ENCODE measurements at places on chromosomes 12 and 14.
A peak's percentile ranks its signal among the peaks of the same experiment; 100 is the strongest.

GRCh38 chr14:71011479-71011878 lies 104.2 kb downstream of the PCNX1 start:
- DNase-seq = no peak

DNA sequence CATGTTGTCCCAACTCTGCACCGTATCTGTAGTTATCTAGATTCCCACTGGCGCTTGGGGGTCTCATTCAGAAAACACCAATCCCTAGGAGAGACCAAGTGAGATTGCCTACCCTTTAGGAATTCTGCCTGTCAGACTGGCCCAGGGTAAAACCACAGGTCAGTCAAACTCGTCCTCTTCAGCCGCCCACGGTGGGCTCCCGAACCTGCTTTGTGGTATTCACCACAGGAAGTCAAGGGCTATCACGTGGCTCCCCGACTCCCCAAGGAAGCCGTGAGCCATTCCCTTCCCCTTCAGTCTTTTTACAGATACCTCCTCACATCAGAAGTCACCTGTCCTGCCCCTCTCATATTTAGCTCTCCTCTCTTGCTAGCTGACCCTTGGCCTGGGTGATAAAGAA lies 159.9 kb downstream of the EGLN3 start:
- DNase-seq = no peak

GRCh38 chr12:77116277-77116676 lies 50.9 kb upstream of the E2F7 start:
- no peak for DNase-seq

DNA sequence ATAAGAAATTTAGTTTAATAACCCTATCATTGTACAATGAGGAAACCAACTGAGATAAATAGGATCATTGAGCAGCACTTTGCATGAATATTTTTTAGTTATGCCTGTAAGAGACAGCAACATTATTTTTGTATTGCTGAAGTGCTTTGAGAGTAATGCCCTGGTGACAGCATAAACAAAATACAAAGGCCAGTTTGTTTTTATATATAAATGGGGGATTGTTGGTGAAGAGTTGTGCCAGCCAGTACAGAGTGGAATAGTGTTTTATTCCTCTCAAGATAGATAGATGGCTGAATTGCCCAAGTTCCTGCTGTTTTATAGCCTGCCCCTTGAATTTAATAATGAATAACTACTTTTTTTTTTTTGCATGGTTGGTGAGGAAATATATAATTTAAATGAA lies 101.8 kb downstream of the CNTN1 start:
- no peak for DNase-seq

GRCh38 chr12:25767606-25768005 lies 190.9 kb upstream of the RASSF8 start:
- no peak for DNase-seq

- peak; percentile 16 for DNase-seq
Measured at GRCh38 chr14:24692382-24693352, 58.7 kb upstream of the GZMB start.

DNA sequence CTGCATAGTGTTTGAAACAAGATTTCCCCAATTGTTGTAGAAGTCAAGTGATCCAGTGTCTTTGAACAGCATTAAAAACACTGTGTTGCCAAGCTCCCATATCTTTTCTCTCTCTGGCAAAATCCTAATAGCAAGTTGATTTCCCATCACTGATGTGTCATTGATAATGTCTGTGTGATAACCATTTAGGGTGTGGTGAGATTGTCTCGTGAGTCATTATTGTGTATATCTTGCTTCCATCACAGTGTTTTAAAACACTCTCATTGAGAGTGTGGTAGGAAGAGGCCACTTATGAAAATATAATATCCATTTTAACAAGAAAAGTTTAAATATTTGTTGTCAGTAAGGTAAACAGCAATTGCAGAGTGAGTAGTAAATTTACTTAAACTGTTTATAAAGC lies 74.7 kb downstream of the PRORP start:
- no peak for DNase-seq

DNA sequence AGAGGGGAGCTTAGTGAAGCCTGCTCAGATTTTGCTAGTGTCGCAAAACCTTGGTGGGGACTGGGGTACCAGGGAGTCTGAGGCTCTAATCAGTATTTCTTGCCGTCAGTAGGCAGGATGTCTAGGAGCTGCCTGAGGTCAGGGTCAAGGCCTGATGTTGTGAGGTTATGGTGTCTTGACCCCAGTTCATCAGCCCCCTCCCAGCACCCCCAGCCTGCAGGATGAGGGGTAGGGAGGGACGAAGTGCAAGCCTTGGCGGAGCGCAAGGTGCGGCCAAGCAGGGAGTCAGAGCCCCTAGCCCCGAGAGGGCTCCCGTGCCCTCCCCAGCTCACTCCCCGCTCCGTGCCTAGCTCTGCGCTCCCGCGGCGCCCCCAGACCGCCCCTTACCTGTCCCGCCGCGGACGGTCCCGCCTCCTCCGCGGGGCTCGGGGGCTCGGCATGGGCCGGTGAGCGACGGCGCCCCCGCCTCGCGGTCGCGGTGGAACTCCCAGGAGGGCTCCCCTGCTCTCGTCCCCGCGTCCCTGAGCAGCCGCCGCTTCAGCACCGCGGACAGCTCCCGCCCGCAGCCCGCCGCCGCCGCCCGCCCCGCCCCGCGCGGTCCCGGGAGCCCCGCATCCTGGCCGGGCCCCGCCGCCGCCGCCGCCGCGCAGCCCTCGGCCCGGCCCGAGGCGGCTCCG lies 347 bp downstream of the SYNDIG1L start:
- peak; percentile 8 for DNase-seq

GRCh38 chr14:63725786-63726460 lies 1.9 kb downstream of the SGPP1 start:
- DNase-seq = no peak

DNA sequence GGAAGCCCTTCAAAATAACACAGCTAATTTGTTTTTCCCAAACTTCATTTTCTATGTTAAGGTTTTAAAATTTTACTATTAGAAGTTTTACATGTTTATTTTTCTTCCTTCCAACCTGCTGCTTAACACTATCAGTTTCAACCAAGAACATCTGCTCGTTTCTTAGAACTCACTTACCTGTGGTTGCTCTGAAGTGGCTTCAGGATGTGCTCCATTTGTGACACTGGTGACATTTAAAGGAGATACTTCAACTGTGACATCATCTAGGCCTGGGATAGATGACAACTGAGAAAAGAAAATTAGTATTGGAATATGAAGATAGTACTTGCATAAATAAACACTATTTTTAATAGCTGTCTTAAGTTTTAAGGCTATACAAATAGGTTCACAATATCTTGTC lies 17.9 kb downstream of the WASHC3 start:
- DNase-seq = no peak

DNA sequence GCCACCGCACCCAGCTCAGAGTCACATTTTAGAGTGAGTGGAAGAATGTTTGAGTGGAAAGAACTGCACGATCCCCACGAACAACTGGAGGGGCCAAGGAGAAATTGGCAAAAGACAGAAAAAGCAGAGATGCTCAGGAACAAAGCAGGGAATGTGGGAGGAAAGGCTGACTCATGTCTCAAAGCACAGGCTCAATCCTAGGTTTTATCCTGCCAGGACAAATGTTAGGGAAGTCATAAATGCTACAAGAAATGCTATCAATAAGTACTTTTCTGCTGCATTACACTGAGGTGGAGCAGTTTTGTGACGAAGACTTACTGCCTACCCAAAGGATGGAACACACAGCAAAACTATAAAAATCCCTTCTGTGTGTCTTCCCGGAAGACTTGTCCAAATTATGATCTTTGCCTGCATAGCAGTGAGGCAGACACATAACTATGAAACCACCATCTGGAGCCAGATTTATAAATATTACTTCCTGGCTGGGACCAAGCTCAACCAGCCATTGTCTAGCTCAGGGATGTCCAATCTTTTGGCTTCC lies 26.7 kb downstream of the NIN start:
- no peak for DNase-seq

- no peak for DNase-seq
Measured at GRCh38 chr14:72779679-72780078, 114.2 kb downstream of the DPF3 start.

DNA sequence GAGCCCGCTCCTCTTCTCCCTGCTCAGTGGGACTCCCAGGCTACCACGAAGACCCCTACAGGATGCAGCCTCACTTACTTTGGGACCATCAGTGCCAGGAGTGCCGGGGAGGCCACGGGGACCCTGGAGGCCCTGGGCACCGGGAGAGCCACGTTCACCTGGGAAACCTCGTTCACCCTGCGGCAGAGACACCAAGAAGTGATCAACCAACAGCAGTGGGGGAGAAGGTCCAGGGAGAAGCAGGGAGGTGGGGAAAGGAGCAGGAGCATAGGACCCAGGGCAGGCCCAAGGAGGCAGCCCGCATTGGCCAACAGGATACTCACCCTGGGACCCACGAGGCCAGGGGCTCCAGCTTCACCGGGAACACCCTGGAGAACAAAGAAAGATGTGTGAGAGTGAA lies 19.4 kb downstream of the TMEM106C start:
- DNase-seq = no peak

DNA sequence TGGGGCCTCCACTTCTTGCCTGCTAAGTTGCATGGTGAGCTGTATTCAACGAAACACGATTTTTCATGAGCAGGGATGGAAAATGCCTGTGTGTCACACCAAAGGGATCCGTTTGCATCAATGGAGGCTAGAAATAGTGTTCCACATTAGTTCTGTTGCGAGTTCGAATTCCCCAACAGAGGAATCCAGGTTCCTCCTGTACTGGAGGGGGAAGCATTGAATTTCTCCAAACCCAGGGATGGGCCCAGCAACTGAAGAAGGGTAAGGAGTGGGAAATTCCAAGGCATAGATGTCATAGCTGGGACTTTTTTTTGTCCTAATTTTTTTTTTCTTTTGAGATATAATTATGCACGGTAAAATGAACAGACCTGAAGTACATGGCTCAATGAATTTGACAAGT lies 336.2 kb downstream of the DPF3 start:
- no peak for DNase-seq

DNA sequence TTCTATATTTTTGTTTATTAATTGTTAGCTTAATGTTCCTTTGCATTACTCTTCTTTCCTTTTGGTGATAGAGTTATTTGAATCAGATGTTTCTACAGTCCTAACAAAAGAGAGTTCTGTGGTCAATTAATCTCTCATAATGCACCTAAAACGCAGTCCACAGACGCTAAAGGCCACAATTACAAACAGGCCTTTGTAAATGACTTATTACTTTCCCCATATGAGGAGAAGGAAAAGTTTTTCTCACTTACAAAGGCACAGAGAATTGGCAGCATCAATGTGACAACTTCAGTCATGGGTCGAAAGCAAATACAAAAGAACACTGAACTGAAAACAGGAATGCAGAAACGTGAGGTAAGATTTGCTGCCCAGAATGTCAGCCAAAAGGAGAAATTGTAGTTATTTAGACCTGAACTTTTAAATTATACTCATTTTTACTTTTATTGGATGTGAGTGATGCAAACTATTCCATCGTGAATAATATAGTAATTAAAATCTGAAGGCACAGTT lies 142.0 kb upstream of the SYT10 start:
- DNase-seq = no peak

GRCh38 chr14:51652168-51653078 lies 713 bp downstream of the FRMD6 start:
- peak; percentile 11 for DNase-seq
